ENCODE measurements at places on chromosomes 5 and 9. TPM values are rescaled to one million over a fixed set of nuclear protein-coding genes. Genes with fewer than 3 reads are reported as not detected.

Gene TJP2
- total RNA-seq: 130 TPM

GRCh38 chr5:1521671-1522600 is 1.8 kb downstream of the LPCAT1 start:
- DNase-seq: no peak

DNA sequence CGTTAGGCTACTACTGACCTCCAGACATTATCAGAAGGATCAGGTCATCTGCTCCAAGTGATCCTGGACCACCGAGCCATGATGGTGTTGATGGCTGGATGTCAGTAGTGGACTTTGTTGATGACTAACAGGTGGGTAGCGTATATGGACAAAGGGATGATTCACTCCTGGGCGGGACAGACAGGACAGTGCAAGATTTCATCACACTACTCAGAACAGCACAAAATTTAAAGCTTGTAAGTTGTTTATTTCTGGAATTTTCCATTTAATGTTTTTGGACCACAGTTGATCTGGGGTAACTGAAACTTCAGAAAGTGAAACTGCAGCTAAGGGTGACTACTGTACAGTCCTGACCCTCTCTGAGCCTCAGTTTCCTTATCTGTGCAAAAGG is 12.7 kb downstream of the PDGFRB start:
- no peak for DNase-seq

DNA sequence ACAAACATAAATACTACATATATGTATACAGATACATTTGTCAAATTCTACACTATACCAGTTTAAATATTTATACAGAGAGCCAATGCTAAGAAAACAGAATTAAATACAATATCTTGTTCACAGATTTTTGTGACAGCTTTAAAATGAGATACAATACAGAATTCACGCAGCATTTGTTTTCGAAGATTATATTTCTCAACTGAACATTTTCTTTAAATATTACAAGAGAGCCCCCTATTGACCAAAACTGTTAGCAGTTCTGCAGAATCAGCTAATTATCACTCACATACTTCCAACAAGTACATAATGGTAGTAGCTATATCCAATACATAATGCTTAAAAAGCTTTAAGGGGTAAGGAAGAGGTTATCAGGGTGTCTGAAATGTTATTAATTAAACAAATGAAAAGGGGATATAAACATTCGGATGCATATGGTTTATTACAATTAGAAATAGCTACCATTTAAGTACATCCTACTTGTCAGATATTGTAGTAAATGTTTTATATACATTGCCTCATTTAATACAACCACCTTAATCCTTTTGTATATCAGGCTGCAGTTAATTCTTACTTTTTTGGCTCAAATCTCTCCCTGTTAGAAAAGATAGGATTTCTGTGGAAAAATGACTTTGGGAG is 31.7 kb downstream of the ZDHHC21 start:
- DNase-seq: no peak

GRCh38 chr9:135980926-135981630 is 19.9 kb upstream of the UBAC1 start:
- DNase-seq: peak; percentile 43

Gene PCA3
- total RNA-seq: not detected

GRCh38 chr5:68445257-68446069 is 229.9 kb downstream of the PIK3R1 start:
- DNase-seq: no peak

DNA sequence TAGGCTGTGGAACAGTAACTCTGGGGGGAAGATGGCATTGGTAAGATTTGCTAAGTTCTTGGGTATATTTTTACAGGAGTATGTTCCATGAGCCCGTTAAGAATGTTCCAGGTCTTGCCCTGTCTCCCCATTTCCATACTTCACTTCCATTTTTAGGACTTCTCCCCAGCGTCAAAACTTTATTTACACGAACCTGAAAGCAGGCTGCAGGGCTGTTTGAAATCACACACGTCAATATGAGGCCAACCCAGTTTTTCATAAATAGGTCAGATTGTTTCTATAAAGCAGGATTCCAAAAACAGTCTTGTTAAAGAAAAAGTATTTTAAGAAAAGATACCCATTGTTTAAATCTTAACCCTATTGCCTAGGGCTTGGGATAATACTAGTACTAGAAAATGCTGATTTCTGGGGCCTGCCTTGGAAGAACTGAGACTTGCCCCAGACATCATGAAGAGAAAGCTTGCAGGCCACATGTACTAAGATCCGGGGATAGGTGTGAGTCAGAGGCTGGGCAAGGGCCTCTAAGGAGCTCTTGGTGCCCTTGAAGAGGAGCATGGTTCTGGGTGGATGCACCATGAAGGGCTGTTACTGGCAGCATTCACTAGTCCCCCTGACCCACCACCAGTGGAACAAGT is 24.2 kb downstream of the TRIO start:
- DNase-seq: no peak

- peak; percentile 29 for DNase-seq
Observed at GRCh38 chr5:90161414-90161813, 248.1 kb downstream of the CETN3 start.

Gene CSF1R
- 15.5 TPM for total RNA-seq

- no peak for DNase-seq
Observed at GRCh38 chr5:2303431-2304100, 420.8 kb upstream of the IRX4 start.

All from left ventricle myocardium inferior (tissue), 1 donor.